Posterior cingulate gyrus (tissue), 11 donors: ENCODE measurements at places on chromosomes 5 and 9.

DNA sequence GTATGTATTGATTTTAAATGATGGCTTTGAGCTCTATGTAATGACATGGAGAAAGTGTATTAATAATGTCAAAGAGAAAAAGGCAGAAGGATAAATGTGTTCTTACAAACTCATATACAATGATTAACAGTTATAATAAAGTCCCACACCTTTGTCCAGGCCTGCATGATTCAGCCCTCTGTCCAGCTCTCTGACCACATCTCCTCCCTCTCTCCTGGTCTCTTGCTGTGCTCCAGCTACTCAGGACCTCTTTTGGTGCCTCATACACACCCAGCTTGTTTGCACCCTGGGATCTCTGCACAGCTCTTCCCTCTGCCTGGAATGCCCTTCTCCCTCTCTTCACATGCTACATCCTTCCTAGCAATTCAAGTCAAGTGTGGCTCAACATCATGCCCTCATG is 37.5 kb upstream of the DMRT1 start:
- DNase-seq, result no peak

- no peak for DNase-seq
Observed at GRCh38 chr9:77944556-77945243, 86.9 kb downstream of the GNAQ start.

DNA sequence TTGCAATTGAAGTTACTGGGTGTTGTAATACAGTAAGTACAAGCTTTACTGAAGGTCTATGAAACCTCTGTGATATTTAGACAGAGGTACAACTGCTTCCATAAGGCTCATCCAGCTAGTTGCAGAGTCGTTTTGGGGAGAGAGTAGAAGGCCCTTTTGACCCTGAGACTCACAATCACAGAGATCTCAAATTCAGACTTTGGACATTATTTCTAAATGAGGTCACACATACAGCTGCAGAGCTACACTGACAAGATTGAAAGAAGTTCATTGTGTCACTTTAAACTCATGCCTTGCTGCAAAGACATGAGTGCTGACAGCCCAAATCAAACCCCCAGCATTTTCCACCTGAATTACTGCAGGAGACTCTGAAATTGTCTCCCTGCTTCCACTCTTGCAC is 205.9 kb upstream of the TMEM161B start:
- no peak for DNase-seq

GRCh38 chr9:109715344-109715743 is 64.7 kb upstream of the PALM2AKAP2 start:
- DNase-seq, result no peak

DNA sequence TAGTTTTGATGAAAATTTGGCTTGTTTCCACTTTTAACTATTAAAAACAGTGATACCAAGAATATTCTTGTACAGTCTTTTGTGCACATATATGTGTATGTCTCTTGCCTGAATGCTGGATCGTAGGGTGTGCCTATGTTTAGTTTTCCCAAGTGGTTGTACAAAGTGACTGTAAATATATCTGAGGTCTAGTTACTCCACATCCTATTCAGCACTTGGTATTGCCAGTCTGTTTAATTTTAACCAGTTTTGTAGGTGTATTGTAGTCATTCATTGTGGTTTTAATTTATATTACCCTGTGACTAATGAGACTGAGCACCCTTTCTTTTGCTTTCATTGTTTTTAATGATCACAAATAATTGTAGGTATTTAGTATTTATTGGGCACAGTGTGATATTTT is 17.8 kb downstream of the RCL1 start:
- no peak for DNase-seq

- no peak for DNase-seq
Observed at GRCh38 chr9:74940600-74940999, 12.1 kb downstream of the C9orf40 start.

GRCh38 chr5:53397845-53398244 is 82.6 kb upstream of the FST start:
- DNase-seq, result peak; percentile 11

- no peak for DNase-seq
Observed at GRCh38 chr9:91202736-91203283, 158.9 kb downstream of the AUH start.

DNA sequence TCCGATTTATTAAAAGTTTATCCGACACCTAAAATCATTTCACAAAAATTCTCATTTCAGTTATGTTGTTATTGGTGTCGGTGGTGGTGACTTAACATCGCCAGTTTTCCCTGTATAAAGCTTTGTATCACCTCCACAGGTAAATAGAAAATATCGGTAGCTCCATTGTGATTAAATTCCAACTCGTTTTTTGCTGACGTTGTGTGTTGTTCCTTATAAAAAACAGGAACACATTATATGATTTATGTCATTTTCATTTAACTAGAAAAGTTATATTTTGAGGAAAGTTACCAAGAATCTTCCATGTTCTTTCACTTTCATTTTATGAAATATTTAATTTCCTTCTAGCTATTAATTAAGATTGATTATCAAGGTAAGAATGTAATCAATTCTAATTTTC is 635.9 kb downstream of the CDH18 start:
- no peak for DNase-seq

DNA sequence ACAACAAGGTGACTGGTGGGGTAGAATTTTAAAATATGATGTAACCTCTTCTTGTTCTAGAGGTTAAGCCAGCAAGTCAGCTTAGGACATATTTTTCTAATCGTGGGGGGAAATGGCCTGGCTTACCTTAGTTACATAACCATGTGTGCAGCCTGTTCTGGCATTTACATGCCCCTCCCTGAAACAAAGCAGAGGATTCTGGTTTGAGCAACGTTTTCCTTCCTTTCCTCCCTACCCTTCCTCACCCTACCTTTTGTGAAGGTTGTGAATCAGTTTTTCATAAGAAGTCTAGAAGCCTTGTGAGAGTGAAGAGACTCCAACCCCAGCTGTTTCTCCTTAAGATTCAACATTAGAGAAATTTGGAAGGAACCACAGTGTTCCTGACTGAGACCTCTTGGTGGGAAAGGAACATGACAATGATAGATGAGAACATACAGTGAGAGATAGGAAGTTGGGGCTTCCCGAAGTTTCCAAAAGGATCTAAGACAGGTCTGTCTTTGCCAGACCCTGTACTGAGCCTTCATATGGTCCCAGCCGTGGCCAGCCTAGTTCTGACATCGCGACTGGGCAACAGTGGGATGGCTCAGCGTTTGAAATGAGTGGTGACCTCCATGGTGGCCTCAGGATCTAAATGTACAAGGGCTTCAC is 365.2 kb downstream of the SPATA31D1 start:
- no peak for DNase-seq

DNA sequence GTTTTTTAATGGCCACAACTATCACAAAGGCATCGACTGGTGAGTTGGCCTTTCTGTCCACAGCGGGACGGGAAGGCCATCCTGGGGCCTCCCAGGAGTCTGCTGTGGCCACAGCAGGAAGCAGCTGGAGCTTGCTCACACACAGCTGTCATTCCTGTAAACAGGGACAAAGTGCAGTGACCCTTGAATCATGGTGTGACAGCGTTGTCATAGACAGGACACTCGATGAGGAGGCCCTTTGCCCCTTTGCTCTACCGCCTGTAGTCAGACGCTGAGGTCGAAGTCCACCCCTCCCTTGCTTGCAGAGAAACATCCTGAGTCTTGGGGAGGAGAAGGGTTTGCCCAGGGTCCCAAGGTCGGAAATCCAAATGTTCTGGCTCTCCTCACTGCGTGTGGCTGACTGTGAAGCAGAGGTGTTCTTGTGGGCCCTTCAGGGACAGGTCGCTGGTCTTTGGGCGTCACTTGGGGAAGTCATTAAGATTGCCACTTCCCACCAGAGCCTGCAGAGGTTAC is 35.1 kb downstream of the NDST1 start:
- no peak for DNase-seq

- no peak for DNase-seq
Observed at GRCh38 chr9:84266087-84266561, 74.4 kb downstream of the SLC28A3 start.

DNA sequence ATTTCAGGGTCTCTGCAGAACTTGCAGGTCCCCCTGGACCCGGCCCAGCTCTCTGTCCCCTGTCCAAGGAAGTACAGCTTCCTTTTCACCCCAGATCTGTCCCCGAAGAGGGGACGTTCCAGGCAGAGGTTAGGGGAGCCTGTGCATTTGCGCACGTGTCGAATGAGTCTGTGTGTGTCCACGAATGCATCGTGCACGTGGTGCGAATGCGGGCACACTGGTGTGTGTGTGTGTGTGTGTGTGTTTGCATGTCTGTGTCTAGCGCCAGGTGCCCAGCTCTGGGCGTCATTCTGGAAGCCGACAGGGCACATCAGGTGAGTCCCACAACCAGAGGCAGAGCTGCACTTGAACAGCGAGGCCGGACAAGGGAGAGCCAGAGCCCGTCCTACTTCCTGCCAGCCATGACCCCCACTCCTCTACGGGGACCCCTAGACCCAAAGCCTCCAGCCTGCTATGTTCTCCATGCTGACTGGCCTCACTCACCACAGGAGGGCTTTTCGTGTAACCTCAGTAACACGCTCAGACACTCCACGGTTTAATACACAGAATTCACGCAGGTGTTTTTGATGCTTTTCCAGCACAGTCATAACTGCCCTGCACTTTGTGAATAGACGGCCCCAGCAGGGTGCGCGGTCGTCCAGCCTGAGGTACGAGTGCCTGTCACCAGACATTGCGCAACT is 41.3 kb upstream of the CACNA1B start:
- no peak for DNase-seq

GRCh38 chr9:85871008-85871407 is 69.9 kb upstream of the NAA35 start:
- DNase-seq, result no peak

DNA sequence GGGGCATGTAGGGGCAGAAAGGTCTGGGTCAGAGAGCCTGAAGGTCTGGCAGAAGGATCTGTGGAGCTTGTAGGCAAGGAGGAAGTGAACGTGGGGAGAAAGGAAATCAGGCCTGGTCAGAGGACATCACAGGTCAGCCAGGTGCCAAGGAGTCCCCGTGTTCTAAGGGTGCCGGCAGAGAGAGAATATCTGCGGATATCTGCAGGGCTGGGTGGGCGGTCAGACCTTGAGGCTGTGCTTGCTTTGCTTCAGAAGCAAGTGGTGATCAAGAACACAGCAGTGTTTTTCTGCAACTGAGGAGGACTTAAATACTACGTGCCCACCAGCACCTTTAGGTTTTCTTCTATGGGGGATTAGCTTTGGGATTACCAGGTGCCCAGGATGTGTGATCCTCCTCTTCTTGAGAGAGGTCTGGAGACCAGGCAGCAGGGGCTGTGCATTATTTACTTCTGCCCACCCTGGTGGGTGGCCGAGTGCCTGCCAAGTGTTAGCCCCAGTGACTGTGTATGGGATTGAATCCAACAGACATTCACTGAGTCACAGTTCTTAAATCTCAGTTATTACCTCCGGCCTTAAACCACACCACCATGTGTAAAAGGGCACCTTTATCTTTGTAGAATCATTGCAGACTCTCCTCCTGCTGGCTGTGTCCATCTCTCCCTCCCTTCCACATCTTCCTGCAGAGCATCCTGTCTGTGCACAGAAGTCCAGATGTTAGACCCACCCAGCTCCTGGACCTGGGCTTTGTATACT is 12.5 kb upstream of the SHB start:
- no peak for DNase-seq

DNA sequence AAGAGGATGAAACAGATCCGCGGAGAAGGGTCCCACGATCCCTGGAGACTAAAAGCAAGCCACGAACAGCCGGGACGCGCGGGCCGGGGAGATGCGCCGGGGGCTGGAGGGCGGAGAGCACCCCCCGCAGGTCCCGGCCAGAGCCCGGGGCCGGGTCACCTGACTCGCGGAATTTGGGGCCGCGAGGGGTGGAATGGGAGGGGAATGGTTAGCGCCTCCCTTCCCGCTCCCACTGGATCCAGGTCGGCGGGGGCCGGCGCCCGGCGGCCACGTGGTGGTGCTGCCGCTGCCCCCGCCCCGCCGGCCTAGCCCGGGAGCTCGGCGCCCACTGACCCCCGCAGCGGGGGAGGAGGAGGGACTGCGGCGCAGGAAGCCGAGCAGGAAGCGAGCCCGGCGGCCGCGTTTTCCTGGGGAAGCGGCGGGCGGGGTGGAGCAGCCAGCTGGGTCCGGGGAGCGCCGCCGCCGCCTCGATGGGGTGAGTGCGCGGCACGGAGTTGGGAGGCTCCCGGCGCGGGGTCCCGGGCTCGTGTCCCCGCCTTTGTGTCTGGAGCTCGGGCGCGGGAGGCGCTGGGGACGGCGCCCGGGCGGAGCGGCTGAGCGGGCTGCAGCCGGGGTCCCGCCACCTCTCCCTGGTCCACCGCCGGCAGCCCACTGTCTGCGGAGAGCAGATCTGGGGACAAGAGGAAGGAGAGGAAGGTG is at the start of gene RAI14:
TSS of gene RAI14 (plus strand) at position 328 of the 699 bp plus-strand sequence. CDS start 30,592 bp downstream, outside the sequence.
- peak; percentile 45 for DNase-seq

DNA sequence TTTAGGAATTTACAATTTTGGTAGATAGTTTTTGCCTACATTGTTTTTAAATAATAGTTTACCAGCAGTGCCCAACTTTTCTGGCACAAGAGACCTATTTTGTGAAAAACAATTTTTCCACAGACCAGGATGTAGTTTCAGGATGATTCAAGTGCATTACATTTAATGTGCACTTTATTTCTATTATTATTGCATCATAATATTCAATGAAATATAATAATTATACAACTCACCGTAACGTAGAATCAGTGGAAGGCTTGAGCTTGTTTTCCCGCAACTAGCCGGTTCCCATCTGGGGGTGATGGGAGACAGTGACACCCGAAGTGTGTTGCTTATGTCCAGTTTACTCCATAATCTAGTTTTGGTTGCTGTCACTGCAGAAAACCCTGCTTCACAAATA is 3.5 kb upstream of the HNRNPA0 start:
- no peak for DNase-seq

- no peak for DNase-seq
Observed at GRCh38 chr9:133874060-133874657, 118.0 kb downstream of the VAV2 start.
